ENCODE measurements at places on chromosomes 5 and 9.

DNA sequence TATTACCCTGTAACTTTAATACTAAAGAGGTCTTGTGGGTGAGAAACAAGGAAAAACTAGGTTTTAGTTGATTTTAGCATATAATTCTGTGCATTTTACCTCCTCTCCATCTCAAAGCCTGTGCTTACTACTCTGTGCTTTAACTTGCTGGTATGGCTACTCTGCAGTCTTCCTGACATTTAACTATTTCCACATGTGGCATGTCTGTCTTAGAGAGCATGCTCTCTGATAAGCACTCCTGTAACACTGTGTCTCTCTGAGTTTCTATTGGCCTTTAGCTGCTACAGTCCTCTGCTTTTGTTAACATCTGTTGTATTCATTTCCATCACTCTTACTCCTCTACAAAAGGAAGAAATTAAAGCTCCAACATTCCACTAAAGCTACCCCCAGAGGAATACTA is 418.3 kb downstream of the RAB3C start:
- DNase-seq, result no peak

DNA sequence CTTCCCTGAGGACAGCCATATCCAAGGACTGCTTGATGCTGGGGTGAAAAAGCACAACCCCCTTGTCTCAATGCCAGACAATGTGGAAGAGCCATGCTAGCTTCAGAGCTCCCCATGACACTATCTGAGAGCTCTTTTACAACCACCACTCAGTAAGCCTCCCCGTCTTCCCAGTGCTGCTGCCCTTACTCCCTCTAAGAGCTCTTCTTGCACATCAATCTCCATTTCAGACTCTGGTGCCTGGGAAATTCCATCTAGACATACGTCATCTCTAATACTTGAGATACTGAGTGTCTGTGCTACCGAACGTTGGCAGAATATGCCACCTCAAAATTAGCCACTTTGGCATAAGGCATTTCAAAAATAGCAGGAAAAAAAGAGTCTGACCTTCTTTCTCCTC is 94.5 kb downstream of the EDIL3 start:
- no peak for DNase-seq

DNA sequence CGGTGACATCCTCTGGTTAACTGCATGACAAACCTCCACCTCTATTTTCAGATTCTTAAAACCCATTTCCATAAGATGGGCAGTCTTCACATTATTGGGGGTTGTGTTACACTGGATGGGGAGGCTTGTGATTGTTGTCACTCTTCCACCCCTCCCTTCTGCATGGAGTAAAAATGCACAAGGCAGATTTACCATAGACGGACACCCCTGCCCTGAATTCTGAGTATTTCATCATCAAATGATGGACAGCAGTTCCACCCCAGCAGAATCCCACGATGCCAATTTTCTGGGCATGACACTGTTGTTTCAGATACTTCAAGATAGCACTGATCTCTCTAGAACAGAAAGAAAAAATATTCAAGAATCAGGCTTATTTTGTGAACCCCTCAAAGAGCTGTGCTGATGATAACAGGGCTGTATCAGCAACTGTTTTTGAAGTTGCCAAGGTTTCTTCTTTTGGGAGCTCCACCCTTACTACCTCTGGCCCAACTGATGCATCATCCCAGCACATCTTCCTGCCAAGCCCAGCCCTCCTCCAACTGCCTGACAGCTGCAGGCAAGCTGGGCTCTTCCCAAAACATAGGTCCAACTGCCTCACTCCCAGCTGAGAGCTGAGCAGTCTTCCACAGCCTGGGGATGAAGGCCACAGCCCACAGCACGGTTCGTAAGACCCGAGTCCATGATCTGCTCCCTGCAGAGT is 21.4 kb downstream of the CMBL start:
- no peak for DNase-seq

DNA sequence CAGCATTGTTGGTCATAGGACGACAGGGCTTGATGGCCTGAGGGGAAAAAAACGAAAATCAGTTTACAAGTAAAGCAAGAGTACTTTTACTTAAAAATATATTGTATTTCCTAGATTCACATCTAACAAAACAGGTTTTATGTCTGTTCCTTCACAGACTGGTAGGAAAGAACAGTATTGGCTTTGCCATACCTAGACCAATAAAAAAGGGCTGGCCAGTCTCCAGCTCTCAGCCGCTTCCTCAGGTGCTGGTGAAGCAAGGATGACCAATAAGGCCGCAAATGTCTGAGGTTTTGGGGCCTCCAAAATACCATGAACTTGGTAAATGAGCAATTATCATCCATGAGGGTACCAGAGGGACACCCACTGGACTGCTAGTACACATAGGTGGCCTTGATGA is 36.6 kb downstream of the DROSHA start:
- DNase-seq, result no peak

DNA sequence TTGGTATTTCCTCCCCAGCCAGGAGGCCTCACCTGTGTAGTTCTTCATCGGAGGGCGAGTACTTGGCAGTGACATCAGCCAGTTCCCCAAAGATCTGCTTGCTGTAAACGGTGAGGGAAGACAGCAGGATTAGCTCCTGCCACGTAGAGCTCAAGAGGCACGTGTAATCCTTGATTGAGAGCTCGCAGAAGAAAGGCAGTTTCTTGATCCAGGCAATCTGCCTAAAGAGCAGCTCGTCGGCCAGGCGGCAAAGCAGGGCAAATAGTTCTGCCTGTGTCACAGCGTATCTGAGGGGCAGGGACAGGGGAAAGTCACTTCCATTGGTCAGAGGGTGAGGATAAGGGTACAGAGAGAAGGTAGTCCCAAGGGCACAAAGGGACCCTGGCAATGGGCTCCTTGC is 28.6 kb upstream of the NR5A1 start:
- no peak for DNase-seq

- DNase-seq, result no peak
Observed at GRCh38 chr5:155938051-155938450, 388.9 kb upstream of the SGCD start.

DNA sequence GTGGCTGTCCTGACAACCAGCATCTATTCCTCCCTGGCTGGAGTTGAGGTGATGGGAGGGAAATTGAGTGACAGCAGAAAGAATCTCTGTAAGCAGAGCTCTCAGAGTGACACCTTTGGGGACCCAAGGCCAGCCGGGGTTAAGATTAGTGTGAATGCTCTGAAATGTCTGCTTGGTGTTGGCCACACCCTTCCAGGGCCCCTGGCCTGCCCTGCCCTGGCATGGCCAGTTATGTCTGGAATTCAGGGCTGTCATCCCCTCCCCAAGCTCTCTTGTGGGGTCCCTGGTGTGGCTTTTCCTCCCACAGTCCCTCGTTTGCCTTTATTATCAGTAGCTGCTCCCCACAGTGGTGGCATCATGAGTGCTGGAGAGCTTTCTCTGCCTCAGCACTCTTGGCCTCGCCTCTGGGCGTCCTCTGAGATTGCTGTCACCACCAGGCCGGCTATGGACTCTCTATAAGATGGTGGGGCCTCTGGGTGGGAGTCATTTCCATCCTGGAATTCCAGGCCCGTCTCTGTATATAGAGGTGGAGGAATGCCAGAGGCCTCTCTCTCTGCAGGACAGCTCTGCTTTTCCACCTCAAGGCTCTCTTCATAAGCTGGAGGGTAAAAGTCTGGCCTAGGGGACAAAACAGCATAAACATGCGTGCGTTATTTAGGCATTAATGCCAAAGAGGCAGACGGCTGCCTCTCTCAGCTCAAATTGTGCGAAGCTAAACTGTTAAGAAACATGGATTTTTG is 3.6 kb downstream of the TMEM252 start:
- no peak for DNase-seq
